Right lung (tissue), 10 donors: ENCODE measurements at places on chromosomes 4 and X. TPM values are rescaled to one million over a fixed set of nuclear protein-coding genes. Genes with fewer than 3 reads are reported as not detected.

- DNase-seq, result no peak
These were observed 3.2 kb downstream of the MAN2B2 start for GRCh38 chr4:6578221-6578620.

- DNase-seq, result no peak
These were observed 150.0 kb downstream of the CBR4 start for GRCh38 chr4:168859888-168860694.

DNA sequence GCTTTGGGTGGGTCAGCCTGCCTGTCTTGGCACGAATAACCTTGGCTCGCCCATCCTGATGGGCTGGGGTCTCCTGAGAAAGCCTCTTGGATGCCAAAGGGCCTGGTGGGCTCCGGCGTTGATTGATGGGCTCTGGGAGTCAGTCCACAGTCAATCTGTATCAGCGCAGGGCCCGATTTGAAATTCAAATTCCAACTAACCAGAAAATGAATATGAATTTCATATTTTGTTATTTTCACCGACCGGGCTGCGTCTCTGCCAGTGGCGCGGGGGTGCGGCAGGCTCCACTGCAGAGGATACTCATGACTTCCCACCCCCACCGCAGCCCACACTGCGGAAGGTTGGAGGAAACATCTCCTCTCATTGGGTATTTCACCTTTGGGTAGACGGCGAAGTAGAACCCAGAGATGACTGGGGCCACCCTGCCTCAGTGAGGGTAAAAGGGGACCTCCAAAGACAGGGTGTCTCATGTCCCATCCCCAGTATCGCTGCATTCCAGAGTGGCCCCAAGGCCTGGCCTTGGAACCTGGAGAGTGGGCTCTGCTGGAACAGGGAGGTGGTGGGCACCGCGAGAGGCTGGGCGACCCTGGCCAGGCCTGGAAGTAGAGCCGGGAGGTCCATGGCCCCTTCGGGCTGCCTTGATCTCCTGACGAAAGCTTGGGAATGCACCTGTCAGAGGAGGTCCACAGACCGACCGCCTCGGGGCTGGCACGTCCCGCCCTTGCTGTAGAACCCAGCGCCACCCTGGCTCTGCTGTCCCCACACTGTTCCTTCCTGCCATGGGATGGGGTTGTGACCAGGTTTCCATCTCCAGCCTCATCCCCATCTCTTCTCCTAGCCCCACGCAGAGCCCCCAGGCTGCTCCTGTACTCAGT lies 54.8 kb upstream of the SORCS2 start:
- no peak for DNase-seq

Gene PARM1
- 59.5 TPM for polyA plus RNA-seq

- DNase-seq, result peak; percentile 21
These were observed 1.0 kb downstream of the PGRMC2 start for GRCh38 chr4:128286474-128287058.

- no peak for DNase-seq
These were observed 31.2 kb downstream of the LGI2 start for GRCh38 chr4:24999392-25000089.

- peak; percentile 36 for DNase-seq
These were observed 10.7 kb upstream of the HCCS start for GRCh38 chrX:11100281-11101035.

DNA sequence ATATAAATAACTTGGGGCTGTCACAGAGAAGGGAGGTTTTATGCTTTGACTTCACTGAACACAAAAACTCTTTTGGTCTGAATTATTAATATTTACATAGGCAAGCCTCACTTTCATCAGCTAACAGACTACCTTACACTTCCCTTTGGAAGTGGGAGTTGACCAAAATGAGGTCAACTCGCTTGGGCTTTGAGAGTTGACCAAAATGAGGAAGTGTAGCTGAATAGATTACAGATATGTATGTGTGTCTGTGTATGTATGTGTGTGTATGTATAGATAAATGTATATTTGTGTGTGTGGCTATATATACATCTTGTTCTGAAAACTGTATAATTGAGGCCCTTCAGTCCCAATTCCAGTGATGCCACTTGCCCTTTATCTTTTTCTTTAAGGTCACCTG lies 113.3 kb upstream of the IL13RA1 start:
- no peak for DNase-seq

Gene ADAD1
- polyA plus RNA-seq, result not detected

DNA sequence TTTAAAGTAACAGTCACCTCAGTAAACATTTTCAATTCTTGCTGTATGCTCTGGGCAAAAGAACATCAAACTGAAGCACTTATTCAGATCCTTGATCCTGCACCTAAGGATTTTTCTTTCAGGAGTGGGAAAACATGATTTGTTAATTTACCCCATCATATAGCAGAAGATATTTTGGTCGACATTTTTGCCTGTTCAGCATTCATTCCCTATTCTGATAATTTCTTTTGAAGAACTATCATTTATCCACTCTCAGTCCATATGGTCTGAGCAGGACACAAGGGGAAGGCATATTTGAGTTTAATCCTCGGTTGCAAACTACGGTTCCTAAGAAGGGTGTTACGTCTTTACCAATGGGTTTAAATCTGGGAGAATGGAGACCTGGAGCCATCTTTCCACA lies 1.2 kb upstream of the CLOCK start:
- DNase-seq, result no peak

DNA sequence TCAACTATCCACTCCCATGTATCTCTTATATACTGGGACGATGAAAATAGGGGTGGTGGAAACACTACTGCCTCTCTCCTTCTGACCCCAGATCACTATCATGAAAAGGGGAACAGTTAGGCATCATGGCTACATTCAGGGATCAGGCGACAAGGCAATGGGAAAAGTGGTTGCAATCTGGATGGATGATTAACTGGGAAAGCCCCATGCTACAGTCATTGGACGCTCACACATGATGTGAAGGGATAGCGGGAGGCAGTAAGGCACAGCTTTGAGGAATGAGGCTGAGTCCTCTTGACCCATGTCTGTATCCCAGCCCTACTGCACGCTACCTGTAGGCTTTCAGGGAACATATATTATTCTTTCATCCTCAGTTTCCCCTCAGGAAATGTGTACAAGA lies 10.2 kb downstream of the GASK1B start:
- no peak for DNase-seq

Gene GPC3
- polyA plus RNA-seq, result 469 TPM

DNA sequence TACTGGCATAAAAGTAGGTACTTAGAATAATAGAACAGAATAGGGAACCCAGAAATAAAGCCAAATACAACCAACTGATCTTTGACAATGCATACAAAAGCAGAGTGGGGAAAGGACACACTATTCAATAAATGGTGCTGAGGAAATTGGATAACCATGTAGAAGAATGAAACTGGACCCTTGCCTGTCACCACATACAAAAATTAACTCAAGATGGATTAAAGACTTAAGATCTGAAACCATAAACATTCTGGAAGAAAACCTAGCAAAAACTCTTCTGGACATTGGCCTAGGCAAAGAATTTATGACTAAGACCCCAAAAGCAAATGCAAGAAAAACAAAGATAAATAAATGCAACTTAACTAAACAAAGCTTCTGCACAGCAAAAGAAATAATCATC lies 45.6 kb downstream of the ARFIP1 start:
- DNase-seq, result no peak

DNA sequence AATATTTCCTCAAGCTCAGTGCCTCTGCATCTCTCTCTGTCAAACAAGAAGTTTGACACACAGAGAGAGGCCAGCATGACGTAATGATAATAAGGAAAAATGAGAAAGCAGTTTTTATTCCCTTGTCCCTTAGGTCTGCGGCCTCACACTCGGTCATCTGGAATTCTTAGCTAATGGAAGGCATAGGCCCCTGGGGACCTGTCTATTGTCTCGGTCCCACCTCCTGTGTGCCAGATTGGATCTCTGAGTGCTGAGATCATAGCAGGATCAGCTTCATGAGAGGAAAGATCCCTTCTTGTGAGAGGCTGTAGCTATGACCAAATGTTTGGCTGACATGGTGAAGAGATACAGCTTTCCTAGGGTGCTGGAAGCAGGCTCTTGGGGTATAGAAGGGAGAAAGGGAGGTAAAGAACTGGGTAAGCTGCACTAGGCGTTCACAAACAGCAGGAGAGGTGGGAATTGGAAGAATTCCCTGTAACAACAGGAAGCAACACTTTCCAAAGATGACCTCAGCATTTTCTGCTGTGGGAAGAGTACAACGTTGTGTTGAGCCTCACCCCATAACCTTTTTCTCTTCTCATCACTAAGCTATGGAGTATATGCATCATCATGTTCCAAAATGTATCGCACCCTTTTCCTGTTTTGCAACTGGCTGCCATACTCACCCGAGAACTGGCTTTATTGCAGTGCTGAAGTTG lies 20.2 kb downstream of the TMEM31 start:
- DNase-seq, result no peak

- DNase-seq, result no peak
These were observed 186.3 kb downstream of the NWD2 start for GRCh38 chr4:37430718-37431416.

Gene CLGN
- 4.8 TPM for polyA plus RNA-seq

DNA sequence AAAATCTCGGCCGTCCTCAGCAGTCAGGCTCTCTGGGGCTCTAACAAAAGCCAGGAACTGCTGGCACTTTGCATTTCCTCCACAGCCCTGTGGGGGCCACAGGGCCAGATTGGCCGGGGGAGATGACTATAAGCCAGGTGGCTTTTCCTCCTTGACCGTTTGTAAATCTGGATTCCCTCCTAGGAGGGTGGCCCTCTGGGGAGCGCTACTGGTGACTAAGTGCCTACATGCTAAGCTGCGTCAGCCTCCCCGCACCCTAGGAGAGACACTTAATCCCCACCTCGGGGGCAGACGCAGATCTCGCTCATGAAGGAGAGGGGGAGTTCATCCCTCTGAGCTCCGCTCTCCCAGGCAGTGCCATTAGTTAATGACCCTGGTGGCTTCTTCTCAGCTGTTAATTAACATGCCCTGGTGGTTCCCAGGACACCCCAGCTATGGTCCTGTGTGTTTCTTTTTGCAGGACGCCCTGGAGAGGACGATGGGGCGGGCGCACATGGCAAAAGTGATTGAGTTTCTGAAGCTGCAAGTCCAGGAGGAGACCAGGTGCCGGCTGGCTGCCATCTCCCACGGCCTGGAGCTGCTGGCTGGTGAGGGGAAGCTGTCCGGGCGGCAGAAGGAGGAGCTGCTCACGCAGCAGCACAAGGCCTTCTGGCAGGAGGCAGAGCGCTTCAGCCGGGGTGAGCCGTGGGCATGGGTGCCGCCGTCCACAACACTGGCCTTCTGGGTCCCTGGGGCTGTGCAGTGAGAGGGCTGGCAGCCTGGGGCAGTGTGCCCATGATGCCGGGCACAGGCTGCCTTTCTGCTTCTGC lies 41.6 kb downstream of the EVC start:
- DNase-seq, result no peak

Gene RIPPLY1
- 0.27 TPM for polyA plus RNA-seq

Gene MAPK10
- 30.2 TPM for polyA plus RNA-seq

GRCh38 chr4:38861791-38862190 lies 5.2 kb upstream of the TLR6 start:
- no peak for DNase-seq

- DNase-seq, result no peak
These were observed 1.7 kb downstream of the ARAF start for GRCh38 chrX:47562615-47563243.

DNA sequence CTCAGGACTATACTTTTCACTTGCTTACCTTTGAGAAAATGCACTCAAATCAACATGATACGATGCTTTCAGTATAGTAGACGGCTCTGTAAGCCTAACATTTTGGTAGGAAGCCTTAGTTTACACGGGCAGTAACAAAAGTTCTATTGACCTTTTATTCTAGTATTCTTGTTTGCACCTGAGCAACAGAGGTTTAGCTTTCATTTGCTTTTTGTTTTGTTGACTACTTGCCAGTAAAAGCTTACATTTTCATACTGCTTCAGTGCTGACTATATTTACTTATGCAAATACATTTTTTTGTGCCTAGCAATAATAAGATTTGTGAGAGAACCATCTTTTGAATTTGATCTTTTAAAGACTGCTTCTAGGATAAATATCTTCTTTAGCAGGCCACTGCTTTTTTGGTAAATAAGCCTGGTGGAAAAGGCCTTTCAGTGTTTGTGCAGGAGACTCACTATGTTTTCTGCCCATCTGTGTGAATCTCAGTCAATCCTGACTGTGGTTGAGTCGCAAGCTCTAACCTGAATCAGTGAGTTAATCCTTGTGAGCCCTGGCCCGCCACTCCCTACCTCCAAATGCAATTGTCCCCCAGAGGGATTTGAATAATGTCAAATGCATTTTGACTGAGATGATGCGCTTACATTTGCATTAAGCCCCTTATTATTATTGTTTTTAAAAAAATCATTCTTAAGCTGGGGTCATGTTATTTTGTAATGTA lies 21.9 kb downstream of the FHIP1A start:
- no peak for DNase-seq

DNA sequence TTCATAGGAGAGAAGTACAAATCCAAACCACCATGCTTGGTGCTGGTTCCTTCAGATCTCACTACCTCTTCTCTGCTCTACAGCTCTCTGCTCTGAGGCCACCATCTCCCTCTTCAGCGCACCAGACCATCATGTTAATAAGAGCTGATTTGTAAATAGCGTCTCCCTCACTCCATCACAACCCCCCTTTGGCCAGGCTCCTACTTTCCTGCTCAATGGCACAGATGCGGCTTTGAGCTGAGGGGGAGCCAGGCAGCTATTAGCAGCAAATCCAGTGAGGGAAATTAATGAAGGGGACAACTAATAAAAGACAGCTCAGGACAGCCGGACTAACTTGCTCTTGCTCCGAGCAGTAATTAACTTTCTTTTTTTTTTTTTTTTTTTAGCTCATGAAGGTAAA lies 13.1 kb downstream of the NEUROG2 start:
- no peak for DNase-seq

Gene SFRP2
- 9.2 TPM for polyA plus RNA-seq

- no peak for DNase-seq
These were observed 5.3 kb upstream of the POU4F2 start for GRCh38 chr4:146633471-146633800.

Gene NAAA
- polyA plus RNA-seq, result 8.0 TPM
